ENCODE measurements at places on chromosomes 12 and 14.

DNA sequence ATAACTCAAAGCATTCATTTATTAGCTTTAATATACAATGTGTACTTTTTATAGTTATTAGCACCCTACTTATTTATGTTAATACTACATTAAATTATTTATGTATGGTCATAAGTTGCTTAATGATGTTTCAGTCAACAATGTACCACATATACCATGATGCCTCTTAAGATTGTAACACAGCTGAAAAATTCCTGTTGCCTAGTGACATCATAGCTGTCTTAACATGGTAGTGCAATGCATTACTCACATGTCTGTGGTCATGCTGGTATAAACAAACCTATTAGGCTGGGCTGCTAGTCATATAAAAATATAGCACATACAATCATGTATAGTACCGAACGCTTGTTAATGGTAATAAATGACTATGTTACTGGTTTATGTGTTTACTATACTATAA lies 120.4 kb downstream of the ANO6 start:
- no peak for DNase-seq

GRCh38 chr12:86254399-86255107 lies 1.6 kb downstream of the MGAT4C start:
- no peak for DNase-seq

GRCh38 chr12:27464220-27464554 lies 17.7 kb downstream of the SMCO2 start:
- DNase-seq = no peak

- no peak for DNase-seq
Observed at GRCh38 chr14:71532344-71532743, 399.9 kb upstream of the RGS6 start.

DNA sequence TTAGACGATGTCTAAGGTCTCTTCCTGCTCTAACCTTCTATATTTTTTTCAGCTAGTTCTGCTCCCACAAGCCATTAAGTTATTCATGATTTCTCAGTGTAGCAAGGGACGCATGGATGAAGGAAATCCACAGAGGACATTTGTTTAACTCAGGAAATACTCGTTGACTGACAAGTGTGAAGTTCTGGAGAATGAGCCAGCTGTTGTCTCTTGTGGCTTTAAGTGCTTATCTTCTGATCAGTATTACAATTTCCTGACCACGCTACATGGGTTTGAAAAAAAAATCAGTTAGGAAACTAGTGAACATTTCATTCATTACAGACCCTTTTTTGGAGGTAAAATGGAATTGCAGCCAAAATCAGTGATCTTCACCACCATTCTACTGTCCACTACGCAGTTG lies 53.1 kb downstream of the GUCY2C start:
- DNase-seq = no peak
